Lower leg skin (tissue), 4 donors: ENCODE measurements at places on chromosomes 6 and 20. TPM values are rescaled to one million over a fixed set of nuclear protein-coding genes. Genes with fewer than 3 reads are reported as not detected.

GRCh38 chr6:21610341-21610740 is 16.8 kb downstream of the SOX4 start:
- no peak for DNase-seq

- no peak for DNase-seq
These were observed 71.3 kb downstream of the ARHGAP18 start for GRCh38 chr6:129638686-129639085.

GRCh38 chr6:27575594-27576361 is 102.9 kb upstream of the ZNF184 start:
- no peak for DNase-seq

DNA sequence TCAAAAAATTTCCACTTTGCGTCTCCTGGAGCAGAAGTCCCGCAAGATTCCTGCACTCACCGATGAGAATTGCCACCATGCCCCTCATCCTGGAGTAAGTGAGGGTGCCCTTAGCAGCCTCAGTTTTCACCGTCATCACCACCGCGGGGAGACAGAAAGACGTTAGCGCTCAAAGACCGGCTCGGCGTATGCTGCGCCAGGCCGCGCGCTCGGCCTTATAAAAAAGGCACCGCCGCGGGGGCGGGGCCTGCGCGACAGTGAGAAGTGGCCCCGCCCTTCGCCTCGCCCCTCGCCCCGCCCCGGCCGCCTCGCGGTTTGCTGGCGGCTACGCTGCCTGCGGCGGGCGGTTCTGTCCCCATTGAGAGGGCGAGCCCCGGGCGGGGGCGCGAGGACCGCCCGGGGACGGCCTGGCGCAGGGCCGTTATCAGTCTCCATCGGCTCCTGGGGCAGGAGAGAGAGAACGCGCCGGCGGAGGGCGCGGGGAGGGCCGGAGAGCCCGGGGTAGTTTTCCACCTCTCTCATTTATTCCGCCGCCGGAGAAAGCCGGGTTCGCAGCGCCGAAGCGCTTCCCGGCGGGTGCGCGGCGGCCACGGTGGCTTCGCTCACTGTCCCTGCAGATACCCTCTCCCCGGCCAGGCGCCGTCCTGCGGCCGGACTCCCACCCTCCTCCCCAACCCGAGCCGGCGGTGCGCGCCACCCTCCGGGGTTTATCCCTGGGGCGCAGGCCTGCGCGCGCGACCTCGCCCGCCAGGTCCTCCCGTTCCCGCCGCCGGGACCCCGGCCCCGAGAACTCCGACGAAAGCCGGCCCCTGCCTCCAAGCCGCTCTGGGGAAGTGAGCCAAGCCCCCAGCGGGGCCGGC is 122.5 kb upstream of the SLC2A12 start:
- DNase-seq = peak; percentile 98

DNA sequence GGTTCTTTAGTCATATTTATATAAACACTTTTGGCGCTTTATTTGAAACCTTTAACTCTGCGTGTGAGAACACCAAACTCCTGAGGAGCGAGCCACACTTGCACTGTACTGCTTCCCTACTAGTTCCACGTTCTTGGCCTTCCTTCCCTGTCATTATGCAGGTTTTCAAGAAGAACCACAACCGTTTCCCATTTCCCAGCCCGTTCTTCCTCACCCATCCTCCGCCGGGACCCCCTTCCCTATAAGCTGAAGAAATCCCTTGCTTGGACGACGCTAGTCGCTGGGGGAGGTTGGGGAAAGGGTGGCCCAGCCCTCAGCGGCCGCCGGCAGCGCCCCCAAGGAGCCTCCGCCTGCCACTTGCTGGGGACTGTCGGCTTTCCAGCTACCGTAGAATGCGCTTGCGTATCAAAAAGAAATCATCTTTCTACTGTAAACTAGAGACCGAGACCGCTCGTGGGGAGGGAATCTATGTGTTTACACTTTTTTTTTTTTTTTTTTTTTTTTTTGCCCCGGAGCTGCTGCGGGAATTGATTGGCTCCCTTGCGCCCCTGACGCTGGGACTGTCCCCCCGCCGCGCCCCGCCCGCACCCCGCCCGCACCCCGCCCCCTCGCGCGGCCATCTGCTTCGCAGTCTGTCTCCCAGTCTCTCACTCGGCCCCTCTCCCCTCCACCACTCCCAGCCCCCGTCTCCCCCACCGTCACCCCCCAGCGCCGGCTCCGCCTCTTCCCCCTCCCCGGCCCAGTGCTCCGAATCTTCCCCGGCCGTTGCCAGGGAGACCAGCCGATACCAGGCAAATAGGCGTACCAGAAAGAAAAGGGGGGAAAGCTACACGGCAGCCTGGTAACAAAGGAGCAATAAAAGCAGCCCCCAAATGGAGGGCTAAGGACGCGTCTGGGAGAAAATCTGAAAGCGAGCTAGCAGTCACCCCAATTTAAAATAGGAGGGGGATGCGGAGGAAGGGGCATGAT is 2.3 kb upstream of the MARCKS start:
- DNase-seq = peak; percentile 93

GRCh38 chr6:22808466-22808865 is 239.1 kb downstream of the HDGFL1 start:
- no peak for DNase-seq

NKX2-4 gene
- total RNA-seq = not detected

FNDC11 gene
- not detected for total RNA-seq

DNA sequence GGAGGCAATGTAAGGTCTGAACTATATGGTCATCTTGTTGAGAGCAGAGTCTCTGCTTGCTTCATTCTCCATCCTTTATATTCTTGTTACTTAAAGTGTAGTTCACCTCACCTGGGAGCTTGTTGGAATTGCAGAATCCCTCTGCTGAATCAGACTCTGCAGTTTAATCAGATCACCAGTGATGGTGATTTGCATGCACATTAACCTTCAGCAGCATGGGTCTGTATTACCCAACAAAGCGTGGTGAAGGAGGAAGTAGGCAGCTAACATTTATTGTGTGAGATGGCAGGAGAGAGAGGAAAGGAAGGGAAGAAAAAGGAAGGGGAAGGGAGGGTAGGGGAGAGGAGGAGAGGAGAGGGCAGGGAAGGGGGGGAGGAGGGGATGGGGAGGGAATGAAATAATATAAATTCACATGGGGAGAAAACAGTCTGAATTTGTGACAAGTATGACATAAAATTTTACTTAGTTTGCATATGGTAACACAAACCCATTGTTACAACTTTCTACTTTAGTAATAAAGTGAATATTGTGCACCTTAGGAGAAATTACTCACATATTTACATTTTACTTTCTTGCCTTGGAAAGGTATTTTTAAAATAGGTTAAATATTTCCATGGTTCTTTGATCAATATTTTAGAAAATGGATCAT is 740.7 kb downstream of the DHX35 start:
- DNase-seq = no peak

SLC17A4 gene
- not detected for total RNA-seq
